Fibroblast of skin of right biceps (primary cell): ENCODE measurements at places on chromosomes 7 and 10.

- no peak for DNase-seq
Observed at GRCh38 chr10:119526621-119527592, 15.6 kb downstream of the RGS10 start.

DNA sequence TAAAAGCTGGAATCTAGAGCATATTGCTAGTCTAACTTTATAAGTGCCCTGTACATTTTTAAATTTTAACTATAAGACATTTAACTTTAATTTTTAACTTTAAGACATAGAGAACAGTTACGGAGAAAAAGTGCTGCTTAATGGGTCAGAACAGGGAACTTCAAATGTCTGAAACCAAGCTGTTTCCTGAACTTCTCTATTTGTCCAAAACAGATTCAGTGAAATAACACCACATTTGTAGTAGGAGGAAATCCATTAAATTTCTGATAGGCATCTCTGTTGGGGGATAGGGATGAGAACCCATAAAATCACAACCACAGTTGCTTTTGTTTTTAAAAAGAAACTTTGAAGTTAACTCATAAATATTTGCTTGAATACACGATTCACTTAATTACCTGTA lies 170.8 kb upstream of the ANK3 start:
- DNase-seq, result no peak

GRCh38 chr7:63028376-63029206 lies 970.1 kb upstream of the ZNF722 start:
- DNase-seq, result no peak

GRCh38 chr7:139340808-139341057 lies 404 bp upstream of the FMC1 start:
- DNase-seq, result no peak

- DNase-seq, result no peak
Observed at GRCh38 chr10:14779001-14779651, 4.4 kb upstream of the FAM107B start.
